Glutamatergic neuron (in vitro differentiated cells): ENCODE measurements at places on chromosomes 12 and 14. TPM values are rescaled to one million over a fixed set of nuclear protein-coding genes. Genes with fewer than 3 reads are reported as not detected.
A peak's percentile ranks its signal among the peaks of the same experiment; 100 is the strongest.

ADAMTS20 gene
- 7.0 TPM for total RNA-seq

- H3K27me3 ChIP-seq = no peaks in the 10 kb centered on the region
- H3K27ac ChIP-seq = no peak overlapping the region
- no peaks in the 10 kb centered on the region for H3K4me1 ChIP-seq
- no peak for DNase-seq
- no peak overlapping the region for H3K4me3 ChIP-seq
- peaks cover under 1% of the 10 kb centered on the region for H3K36me3 ChIP-seq
Measured at GRCh38 chr12:28586481-28586880, 396.2 kb downstream of the CCDC91 start.

NID2 gene
- 2.6 TPM for total RNA-seq

CCNK gene
- total RNA-seq = 47.2 TPM

BCL2L2 gene
- total RNA-seq = 32.6 TPM

- H3K4me3 ChIP-seq = no peak overlapping the region
- no peak overlapping the region for H3K27ac ChIP-seq
- no peaks in the 10 kb centered on the region for H3K27me3 ChIP-seq
Measured at GRCh38 chr12:11745113-11745512, 95.6 kb downstream of the ETV6 start.

DNA sequence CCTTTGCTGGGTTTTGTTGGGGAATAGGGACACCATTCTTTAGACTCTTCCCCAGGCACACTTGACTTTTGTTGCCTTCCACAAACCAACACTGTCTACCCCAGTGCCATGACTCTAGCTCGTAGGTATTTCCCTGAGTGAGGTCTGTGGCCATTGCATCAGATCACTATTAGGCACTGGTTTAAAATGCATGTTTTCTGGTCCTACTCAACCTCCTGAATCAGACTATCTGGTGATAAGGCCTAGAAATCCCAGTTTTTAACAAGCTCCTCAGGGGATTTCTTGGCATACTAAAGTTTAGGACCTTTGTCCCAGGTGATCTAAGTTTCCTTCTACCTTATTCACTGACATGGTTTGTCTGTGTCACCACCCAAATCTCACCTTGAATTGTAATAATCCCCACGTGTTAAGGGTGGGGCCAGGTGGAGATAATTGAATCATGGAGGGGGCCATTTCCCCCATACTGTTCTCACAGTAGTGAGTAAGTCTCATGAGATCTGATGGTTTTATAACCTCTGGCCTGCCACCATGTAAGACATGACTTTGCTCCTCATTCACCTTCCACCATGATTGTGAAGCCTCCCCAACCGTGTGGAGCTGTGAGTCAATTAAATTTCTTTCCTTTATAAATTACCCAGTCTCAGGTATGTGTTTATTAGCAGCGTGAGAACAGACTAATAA, 87.8 kb upstream of the PSMC1 start:
- peaks cover 8% of the 10 kb centered on the region for H3K36me3 ChIP-seq
- H3K27ac ChIP-seq = no peak overlapping the region
- no peaks in the 10 kb centered on the region for H3K27me3 ChIP-seq
- DNase-seq = no peak

KLRG1 gene
- total RNA-seq = 5.2 TPM

- peaks cover 2% of the 10 kb centered on the region for H3K27me3 ChIP-seq
- DNase-seq = no peak
- no peaks in the 10 kb centered on the region for H3K4me1 ChIP-seq
- peaks cover 7% of the 10 kb centered on the region for H3K36me3 ChIP-seq
- H3K4me3 ChIP-seq = no peak overlapping the region
Measured at GRCh38 chr12:118514297-118514696, 137.9 kb downstream of the SUDS3 start.

STAB2 gene
- total RNA-seq = not detected

DNA sequence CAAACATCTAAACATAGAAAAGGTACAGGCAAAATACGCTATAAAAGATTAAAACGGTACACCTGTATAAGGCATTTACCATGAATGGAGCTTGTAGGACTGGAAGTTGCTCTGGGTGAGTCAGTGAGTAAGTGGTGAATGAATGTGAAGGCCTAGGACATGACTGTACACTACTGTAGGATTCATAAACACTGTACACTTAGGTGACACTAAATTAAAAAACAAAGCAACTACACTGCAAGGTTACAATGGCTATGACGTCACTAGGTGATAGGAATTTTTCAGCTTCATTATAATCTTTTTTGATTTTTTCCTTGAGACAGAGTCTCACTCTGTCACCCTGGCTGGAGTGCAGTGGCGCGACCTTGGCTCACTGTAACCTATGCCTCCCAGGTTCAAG, 269.2 kb downstream of the KSR2 start:
- H3K27me3 ChIP-seq = no peaks in the 10 kb centered on the region
- H3K36me3 ChIP-seq = no peaks in the 10 kb centered on the region
- H3K4me1 ChIP-seq = no peaks in the 10 kb centered on the region

DNA sequence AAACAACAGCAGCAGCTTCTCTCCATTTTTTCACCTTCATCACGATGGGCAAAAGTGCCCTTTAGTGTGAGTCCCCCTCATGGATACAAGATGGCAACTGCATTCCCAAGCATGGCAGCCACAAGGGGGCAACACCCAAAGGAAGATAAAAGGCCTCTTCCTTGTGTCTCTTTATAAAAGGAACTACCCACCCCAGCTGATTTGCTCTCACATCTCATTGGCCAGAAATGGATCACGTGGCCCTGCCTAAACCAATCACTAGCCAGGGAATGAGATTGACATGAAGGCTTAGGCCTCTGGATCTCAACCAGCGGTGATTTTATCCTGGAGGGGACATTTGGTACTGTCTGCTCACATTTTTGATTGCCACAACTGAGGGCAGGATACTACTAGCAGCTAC, 21.9 kb upstream of the IFT81 start:
- peak; percentile 76 for DNase-seq
- H3K4me1 ChIP-seq = no peaks in the 10 kb centered on the region
- no peaks in the 10 kb centered on the region for H3K27me3 ChIP-seq
- no peak overlapping the region for H3K27ac ChIP-seq
- peak overlapping the region; percentile 16 for H3K4me3 ChIP-seq

DNA sequence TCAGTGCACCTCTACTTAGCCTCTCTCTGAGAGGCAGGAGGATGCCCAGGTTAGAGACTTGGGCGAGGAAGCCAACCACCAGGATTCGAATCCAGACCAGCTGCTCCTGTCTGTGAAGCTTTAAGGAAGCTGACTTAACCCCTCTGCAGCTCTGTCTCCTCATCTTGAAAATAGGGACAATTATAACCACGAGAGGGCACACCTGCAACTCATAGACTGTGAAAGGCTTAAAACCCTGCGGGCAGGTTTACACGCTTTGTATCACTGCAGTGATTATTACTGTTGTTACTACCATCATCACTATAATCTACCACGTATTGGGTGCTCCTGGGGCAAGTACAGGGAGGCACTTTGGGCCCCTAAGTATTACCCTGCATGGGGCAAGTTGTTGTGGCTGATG, 379.8 kb downstream of the VRK1 start:
- H3K27me3 ChIP-seq = peaks cover 3% of the 10 kb centered on the region
- no peaks in the 10 kb centered on the region for H3K4me1 ChIP-seq
- H3K27ac ChIP-seq = no peak overlapping the region
- DNase-seq = no peak

DNA sequence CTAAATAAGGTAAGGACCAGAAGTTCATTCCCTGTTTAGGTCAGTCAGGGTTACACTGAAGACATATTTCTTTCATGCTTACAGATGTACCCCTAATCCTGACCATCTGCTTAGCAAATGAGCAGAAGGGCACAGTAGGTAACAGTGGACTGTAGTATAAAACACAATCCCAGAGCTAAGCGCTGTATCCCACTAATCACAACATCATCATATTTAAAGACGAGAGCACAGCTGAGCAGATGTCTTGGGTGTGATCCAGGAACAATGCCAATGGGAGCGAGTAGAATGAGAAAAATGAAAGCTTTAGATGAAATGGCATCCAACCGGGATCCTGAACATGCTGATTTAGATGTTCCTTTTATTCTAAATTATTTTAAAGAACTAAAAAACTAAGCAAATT, 213.4 kb downstream of the CCER1 start:
- no peaks in the 10 kb centered on the region for H3K36me3 ChIP-seq
- no peak overlapping the region for H3K4me3 ChIP-seq

IL26 gene
- not detected for total RNA-seq

- DNase-seq = no peak
- H3K27me3 ChIP-seq = peaks cover 11% of the 10 kb centered on the region
- no peak overlapping the region for H3K4me3 ChIP-seq
- H3K4me1 ChIP-seq = peaks cover 24% of the 10 kb centered on the region
Measured at GRCh38 chr12:57095440-57095839, 6.5 kb downstream of the NAB2 start.

DNA sequence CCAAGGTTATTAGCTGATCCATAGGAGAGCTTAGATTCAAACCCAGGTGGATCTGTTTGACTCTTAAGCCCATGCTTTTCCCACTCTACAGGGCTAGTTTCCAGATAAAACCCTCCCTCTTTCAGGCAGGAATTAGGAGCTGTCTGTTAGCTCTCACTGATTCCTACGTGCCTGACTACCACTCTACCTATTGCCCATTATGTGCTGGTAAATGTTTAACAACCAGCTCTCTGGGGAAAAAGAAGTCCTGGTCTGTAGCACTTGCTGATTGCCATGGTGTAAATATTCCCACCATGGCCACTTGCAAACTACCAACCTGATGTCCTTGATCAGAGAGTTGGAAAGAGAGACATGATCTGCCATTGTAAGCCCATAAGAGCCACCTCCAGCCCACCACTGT, 65.5 kb upstream of the BDKRB2 start:
- H3K4me1 ChIP-seq = no peaks in the 10 kb centered on the region
- DNase-seq = no peak
- H3K4me3 ChIP-seq = no peak overlapping the region
- peaks cover 1% of the 10 kb centered on the region for H3K27me3 ChIP-seq
- H3K27ac ChIP-seq = no peak overlapping the region

- no peak for DNase-seq
- no peak overlapping the region for H3K27ac ChIP-seq
- no peaks in the 10 kb centered on the region for H3K4me1 ChIP-seq
- H3K4me3 ChIP-seq = peak overlapping the region; percentile 82
Measured at GRCh38 chr12:3398196-3398789, 92.7 kb upstream of the PRMT8 start.

GRCh38 chr12:26120561-26121274, 4.1 kb downstream of the BHLHE41 start:
- peaks cover 23% of the 10 kb centered on the region for H3K27me3 ChIP-seq
- DNase-seq = no peak
- peaks cover 36% of the 10 kb centered on the region for H3K4me1 ChIP-seq
- H3K36me3 ChIP-seq = no peaks in the 10 kb centered on the region
- H3K27ac ChIP-seq = no peak overlapping the region

- H3K27me3 ChIP-seq = peaks cover 2% of the 10 kb centered on the region
- DNase-seq = no peak
- H3K4me3 ChIP-seq = no peak overlapping the region
- H3K27ac ChIP-seq = no peak overlapping the region
- H3K36me3 ChIP-seq = no peaks in the 10 kb centered on the region
Measured at GRCh38 chr12:6044082-6044481, 80.4 kb downstream of the VWF start.

- no peak overlapping the region for H3K4me3 ChIP-seq
- no peaks in the 10 kb centered on the region for H3K36me3 ChIP-seq
- no peak overlapping the region for H3K27ac ChIP-seq
- H3K27me3 ChIP-seq = peaks cover 5% of the 10 kb centered on the region
- no peak for DNase-seq
- H3K4me1 ChIP-seq = peaks cover 5% of the 10 kb centered on the region
Measured at GRCh38 chr12:31015215-31015614, 58.4 kb upstream of the DDX11 start.

KRT4 gene
- not detected for total RNA-seq

DNA sequence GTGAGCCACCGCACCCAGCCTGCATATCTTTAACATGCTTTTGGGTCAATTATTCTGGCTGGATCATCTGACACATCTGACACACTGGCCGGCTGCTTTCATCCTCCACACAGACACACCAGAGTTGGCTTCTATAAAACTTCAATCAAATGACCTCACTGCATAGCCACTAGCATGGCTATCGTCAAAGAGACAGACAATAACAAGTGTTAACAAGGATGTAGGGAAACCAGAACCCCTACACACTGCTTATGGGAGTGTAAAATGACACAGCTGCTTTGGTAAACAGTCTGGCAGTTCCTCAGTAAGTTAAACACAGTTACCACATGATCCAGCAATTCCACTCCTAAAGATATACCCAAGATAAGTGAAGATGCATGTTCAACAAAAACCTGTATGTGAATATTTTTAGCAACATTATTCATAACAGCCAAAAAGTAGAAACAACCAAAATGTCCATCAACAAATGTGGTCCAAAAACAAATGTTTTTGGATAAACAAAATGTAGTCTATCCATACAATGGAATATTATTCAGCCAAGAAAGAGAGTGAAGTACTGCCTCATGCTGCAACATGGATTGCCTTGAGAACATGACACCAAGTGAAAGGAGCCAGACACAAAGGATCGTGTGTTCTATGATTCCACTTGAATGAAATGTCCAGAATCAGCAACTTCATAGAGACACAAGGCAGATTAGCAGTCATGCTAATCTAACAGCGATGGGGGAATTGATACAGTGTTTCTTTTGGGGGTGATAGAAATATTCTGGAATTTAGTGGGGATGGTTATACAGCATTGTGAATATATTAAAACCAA, 10.1 kb downstream of the KDM2B start:
- H3K27ac ChIP-seq = no peak overlapping the region
- no peaks in the 10 kb centered on the region for H3K36me3 ChIP-seq
- H3K4me1 ChIP-seq = peaks cover 11% of the 10 kb centered on the region
- H3K4me3 ChIP-seq = no peak overlapping the region
- H3K27me3 ChIP-seq = peaks cover 6% of the 10 kb centered on the region
- DNase-seq = no peak

NANOG gene
- 1.3 TPM for total RNA-seq

DNA sequence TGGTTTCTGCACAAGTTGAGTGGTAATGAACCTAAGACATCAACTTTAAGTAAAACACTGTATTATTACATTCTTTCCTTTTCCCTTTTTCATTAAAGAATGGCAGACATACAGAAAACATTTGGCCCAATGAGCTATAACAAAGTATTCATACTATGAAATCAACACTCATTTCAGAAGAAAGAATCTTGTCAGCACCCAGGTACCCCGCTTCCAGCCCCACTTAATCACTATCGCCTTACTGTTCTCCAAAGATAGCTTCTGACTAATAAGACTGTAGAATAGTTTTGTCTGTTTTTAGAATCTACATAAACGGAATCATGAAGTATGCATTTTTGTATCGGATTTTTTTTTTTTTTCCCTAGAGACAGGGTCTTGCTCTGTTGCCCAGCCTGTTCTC, 9.5 kb downstream of the CNTN1 start:
- H3K36me3 ChIP-seq = no peaks in the 10 kb centered on the region
- no peaks in the 10 kb centered on the region for H3K27me3 ChIP-seq
- no peak for DNase-seq
- peaks cover 2% of the 10 kb centered on the region for H3K4me1 ChIP-seq
- H3K4me3 ChIP-seq = no peak overlapping the region
